ENCODE measurements at places on chromosomes 6 and 20. TPM values are rescaled to one million over a fixed set of nuclear protein-coding genes. Genes with fewer than 3 reads are reported as not detected.
A peak's percentile ranks its signal among the peaks of the same experiment; 100 is the strongest.

The SLC22A16 gene
- total RNA-seq = not detected

DNA sequence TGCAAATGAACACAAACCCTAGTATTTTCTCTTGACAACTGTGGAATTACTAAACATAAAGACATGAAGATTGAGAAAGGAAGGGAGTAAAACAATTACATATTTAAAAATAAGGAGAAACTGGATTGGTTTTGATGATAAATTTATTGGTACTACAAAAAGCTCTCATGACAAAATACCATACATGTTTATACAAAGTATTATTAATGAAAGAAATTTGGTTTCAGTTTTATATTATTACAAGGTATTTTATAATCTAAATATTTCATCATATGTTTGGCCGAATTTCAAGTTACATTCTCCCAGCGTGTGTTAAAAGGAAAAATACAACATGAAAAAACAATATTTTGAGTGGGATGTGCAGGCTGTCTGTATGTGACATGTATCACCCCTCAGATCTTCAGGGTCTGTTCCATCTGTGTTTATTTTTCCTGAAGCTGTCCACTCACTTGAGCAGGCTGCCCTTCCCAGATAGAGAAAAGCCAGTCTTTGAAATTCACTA is 568.4 kb downstream of the NKAIN2 start:
- no peak for ATAC-seq

The SEL1L2 gene
- total RNA-seq = not detected

The OPRM1 gene
- not detected for total RNA-seq

The UBE2J1 gene
- 22.6 TPM for total RNA-seq

DNA sequence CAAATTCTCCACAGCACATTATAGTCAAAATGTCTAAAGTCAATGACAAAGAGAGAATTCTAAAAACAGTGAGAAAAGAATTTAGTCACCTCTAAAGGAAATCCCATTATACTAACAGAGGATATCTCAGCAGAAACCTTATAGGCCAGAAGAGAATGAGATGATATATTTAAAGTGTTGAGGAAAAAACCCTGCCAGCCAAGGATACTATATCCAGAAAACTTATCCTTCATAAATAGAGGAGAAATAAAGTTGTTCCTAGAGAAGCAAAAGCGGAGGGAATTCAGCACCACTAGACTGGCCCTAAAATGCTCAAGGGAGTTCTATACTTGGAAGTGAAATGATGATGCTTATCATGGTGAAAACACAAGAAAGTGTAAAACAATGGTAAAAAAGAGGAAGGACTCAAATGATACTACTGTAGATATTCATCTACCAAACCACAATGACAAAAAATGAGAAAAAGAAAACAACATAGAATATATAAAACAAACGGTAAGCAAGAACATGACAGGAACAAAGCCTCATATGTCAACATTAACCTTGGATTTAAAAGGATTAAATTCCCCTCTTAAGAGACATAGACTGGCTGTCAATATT is 16.7 kb downstream of the GPRC6A start:
- no peak for ATAC-seq

DNA sequence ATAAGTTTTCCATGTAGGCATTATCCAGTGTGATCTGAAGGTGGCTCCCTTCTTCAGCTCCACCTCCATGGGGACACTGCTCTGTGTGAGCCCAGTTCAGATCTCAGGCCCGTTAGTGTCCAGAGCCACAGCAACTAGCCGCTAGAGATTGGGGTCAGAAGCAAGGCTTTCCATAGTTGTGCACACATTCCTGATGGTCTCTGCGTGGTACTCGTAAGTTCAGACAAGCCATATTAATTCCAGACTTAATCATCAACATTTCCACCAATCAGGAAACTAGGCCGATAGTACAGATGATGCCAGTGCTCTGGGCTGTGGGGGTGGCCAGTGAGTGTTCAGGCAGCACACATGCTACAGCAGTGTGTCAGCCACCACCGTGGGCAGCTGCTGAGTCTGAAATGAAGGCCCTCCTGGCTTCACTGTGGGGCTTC is 17.5 kb upstream of the SYNCRIP start:
- ATAC-seq = peak; percentile 91

Data from esophagus mucosa (tissue), 1 donor.